ENCODE measurements at places on chromosomes 3 and 15. TPM values are rescaled to one million over a fixed set of nuclear protein-coding genes. Genes with fewer than 3 reads are reported as not detected.

DNA sequence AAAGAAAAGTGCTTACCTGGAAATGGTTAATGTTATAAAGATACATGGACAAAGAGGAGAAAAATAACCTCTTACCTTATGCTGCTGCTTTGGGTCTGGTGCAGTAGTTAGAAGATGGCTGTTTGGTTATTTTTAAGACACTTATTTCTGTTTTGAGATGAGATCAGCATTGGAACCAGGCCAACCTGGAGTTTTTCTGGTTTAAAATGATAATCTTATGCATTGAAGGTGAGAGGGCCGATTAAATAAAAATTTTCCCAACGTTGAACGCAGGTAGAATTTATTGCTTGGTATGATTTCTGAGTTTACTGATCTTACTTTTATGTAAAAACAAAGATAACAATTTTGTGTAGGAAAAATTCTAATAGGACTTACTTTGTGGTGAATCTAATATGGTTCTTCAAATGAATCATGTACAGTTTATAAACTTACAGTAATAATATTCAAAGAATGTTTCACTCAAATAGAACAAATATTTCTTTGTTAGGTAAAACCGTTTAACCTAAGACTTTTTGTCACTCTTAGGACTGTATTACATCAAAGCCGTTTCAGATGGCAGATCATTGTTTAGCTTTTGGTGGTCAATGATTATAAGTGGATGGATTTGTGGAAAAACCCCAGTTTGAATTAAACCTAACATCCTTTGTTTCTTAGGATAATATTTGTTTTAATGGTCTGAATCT lies 14.9 kb downstream of the UBE2E2 start:
- no peak for DNase-seq

- DNase-seq: no peak
These were observed 3.9 kb downstream of the MKRN3 start for GRCh38 chr15:23569151-23569925.

- no peak for DNase-seq
These were observed 1.0 kb upstream of the GALNT15 start for GRCh38 chr3:16173283-16174025.

DNA sequence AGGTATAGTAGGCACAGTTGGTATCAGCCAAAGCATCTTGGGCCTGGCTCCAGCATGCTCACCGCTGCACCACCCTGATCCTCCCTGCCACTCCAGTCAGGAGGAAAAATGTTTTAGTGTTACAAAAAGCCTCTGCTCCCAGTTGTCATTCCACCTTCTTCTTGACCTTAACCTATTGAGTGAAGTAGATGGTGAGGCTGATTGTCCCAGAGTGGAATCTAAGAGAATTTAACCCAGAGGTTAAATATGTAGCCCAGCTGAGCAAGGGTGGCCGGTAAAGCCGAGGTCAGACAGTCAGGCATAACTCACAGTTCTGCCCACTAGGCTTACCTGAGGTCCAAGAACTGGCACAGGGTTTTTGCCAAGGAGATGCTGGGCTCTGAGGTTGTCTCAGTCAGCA lies 30.7 kb upstream of the TNIK start:
- DNase-seq: no peak

PCOLCE2 gene
- total RNA-seq: 136 TPM

SRGAP3 gene
- 20.6 TPM for total RNA-seq

- DNase-seq: no peak
These were observed 30.2 kb upstream of the CA12 start for GRCh38 chr15:63411866-63412265.

KY gene
- 3.7 TPM for total RNA-seq

GRCh38 chr15:38671675-38672254 lies 107.2 kb upstream of the RASGRP1 start:
- no peak for DNase-seq

- no peak for DNase-seq
These were observed 9.0 kb upstream of the C3orf33 start for GRCh38 chr3:155815030-155815545.

DNA sequence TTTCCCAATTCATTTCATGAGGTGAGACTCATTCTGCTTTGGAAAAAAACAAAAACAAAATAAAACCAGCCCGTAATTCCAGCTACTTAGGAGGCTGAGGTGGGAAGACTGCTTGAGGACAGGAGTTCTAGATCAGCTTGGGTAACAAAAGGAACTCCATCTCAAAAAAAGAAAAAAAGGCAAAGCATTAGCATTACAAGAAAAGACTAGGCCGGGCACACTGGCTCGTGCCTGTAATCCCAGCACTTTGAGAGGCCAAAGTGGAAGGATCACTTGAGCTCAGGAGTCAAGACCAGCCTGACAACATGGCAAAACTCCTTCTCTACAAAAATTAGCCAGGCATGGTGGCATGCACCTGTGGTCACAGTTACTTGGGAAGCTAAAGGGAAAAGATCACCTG lies 33.9 kb downstream of the TRPM7 start:
- no peak for DNase-seq

DNA sequence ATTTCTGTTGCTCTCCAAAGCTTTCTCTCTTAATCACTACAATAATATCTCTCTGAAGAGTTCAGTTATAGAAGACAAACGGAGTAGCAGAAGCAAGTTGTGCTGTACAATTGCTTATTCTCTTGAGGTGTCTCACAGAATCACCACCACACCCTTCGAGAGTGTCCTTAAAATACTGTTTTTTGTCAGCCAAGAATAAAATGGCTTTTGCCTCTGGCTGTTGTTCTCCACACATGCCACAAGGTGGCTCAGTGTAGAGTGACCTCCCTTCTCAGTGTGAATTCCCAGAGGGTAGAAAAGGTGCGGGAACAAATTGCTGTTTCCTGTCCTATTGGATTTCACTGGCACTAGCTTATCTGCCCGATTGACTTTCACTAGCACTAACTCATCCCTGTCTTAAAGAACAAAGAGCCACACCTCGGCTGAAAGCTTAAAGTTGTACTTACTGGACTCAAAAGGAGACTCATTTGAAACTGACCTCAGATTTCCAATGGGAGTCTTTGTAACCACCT lies 134.2 kb upstream of the SATB1 start:
- no peak for DNase-seq

DNA sequence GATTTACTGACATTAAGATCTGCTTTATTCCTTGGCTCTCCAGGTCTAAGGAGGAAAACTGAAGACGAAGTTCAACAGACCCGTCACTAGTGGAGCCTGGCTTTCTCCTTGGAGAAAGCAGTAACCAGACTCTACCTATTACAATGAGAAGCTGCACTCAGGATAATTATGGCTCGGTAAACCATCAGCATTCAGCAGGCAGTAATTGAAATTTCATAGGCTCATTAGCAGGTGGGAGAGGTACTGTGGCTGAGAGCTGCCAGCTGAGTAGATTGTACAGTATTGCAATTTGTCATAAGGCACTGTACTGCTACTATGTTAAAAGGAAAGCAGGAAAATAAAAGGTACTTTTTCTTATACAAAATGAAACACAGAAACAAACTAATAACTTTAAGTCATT lies 51.2 kb downstream of the CHAC1 start:
- no peak for DNase-seq

PLSCR2 gene
- total RNA-seq: not detected

DNA sequence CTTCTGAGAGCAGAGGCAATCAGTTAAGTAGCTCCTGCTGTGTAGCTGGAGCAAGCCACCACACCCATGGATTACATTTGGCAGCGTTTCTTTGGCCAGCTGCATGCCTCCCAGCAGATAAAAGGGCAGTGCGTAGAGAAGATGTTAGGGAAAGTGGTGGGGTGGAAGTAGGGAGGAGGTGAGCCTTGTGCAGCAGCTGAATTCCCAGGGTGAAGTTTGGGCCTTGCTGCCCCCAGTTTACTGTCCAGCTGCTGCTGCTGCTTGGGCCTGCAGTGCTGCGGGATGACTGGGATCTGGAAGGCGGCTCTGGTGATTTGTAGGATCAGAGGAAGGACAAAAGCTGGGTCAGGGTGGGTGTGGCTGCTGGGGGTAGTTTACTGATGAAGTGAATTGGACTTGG lies 318.7 kb upstream of the C2CD4B start:
- no peak for DNase-seq

DNA sequence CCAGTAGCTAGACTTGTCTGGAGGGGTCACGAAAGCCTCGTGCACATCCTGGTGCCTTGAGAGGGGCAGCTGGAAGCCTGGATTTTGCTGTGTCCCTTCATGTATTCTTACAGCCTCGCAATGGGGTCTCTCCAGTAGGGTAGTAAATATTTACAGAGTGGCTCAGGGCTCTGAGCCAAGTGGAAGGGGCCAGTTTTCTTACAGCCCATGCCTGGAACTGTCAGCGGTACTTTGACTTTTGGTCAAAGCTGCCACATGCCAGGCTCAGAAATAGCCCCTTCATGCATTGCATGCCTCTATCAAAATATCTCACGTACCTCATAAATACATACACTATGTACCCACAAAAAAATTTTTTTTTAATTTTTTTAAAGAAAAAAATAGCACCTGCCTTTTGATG lies 119.2 kb downstream of the OSBPL10 start:
- no peak for DNase-seq

ZNF501 gene
- 2.7 TPM for total RNA-seq

FOXB1 gene
- total RNA-seq: not detected

DNA sequence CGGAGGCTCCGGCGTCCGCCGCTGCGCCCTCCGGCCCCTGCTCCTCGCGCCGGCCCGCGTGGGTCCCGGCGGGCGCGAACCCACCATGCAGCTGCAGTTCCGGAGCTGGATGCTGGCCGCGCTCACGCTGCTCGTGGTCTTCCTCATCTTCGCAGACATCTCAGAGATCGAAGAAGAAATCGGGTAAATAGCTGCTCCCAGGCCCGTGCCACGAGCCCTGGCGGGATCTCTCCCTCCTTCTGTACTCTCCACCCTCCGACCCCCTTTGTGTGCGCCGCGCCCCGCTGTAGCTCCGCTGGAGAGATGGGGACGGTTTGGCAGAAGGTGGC lies 263 bp downstream of the ST8SIA2 start:
- DNase-seq: no peak

- no peak for DNase-seq
These were observed 296.6 kb upstream of the MME start for GRCh38 chr3:154783521-154783931.

- no peak for DNase-seq
These were observed 45.8 kb upstream of the FOXP1 start for GRCh38 chr3:71629289-71629688.

GABRR3 gene
- not detected for total RNA-seq

GRCh38 chr15:70385711-70386110 lies 288.0 kb upstream of the TLE3 start:
- DNase-seq: peak; percentile 52

RBSN gene
- total RNA-seq: 19.2 TPM

ZBED2 gene
- 4.9 TPM for total RNA-seq

- no peak for DNase-seq
These were observed 200.6 kb downstream of the MYRIP start for GRCh38 chr3:40009991-40010390.

DNA sequence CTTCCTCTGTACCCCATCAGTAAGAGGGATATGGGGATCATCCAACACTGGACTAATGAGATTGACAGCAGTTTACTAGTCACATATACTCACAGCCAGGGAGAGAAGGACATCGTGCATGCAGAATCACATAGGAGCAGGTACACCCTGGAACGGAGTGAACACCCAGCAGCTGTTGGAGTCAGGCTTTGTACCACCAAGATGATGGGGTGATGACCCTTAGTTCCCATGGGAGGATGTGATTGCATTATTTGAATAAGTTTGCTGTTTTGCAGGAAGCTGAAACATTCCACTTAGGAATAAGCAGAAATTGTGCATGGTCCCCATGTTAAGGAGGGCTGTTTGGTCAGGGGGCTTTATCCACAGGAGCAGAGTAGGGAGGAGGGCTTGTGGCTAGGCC lies 482.7 kb upstream of the PDZRN3 start:
- no peak for DNase-seq

GRCh38 chr3:33826206-33826605 lies 27.8 kb downstream of the PDCD6IP start:
- no peak for DNase-seq

GNAT1 gene
- not detected for total RNA-seq

STAB1 gene
- 124 TPM for total RNA-seq

- no peak for DNase-seq
These were observed 55.6 kb downstream of the SMAD3 start for GRCh38 chr15:67120839-67121643.

CYP8B1 gene
- not detected for total RNA-seq

DNA sequence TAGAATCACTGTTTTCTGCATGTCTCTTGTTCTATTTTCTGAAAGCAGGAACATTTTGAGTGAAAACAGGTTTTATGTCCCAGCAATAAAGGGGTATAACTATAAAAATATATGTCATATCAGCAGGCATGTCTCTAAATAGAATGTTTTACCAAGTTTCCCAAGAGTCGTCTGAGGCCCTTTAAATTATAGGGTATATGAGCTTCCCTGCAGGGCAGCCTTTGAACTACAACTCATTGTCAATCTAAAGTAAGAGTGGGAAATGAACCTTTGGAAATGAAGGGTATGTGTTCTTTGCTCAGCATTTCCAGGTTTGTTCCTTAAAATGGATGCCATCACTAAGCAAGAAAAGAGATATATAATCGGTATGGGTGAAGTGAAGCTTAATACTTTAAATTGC lies 138.6 kb downstream of the LSAMP start:
- no peak for DNase-seq

GCSAM gene
- 1.5 TPM for total RNA-seq

DNA sequence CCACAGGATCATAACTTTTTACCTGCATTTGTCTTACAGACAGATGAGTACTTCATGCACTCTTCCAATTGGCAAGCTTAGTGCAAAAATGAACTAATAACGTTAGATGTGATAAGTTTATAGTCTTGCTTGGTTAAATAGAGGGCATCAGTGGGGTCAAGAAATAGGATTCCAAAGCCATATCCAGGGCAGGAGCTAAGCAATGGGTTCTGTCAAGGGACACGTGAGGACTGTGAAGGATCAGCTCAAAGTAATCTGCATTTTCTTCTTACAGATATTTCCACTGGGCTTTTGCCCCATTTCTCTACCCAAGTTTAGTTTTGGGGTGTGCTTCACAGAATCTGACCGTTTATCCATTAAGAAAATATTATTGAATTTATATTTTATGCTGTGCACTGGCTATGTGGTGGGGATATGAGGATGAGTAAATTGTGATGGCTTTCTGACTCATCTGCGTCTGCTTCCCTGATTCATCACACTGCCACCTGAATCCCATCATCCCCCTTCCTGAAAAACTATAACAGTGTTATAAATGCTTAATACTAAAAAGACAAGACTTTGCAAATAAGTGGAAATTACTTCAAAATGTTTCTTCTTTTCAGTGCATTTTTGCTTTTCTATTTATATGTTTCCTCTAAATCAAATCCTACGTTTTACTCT lies 17.5 kb downstream of the PPP2R3A start:
- no peak for DNase-seq

GRCh38 chr3:71962561-71963240 lies 177.8 kb upstream of the PROK2 start:
- no peak for DNase-seq

GRCh38 chr15:64597477-64597822 lies 137.1 kb downstream of the ZNF609 start:
- DNase-seq: no peak

GOLGA6L4 gene
- total RNA-seq: 5.9 TPM

Measured in vagina (tissue), 2 donors.